Smooth muscle cell of bladder (primary cell): ENCODE measurements at places on chromosomes 12 and 14. TPM values are rescaled to one million over a fixed set of nuclear protein-coding genes. Genes with fewer than 3 reads are reported as not detected.

Gene NTF3
- total RNA-seq, result 0.09 and 0.28 TPM in 2 replicates

Gene TMTC1
- total RNA-seq, result 83.5 and 88.6 TPM in 2 replicates

Gene TAS2R14
- total RNA-seq, result 1.7 and 2.4 TPM in 2 replicates

Gene YEATS4
- 8.8 and 9.0 TPM in 2 replicates for total RNA-seq

Gene PIP4P1
- total RNA-seq, result 21.6 and 23.3 TPM in 2 replicates

Gene CLECL1
- not detected in 2 replicates for total RNA-seq

Gene REC8
- total RNA-seq, result 0.85 and 1.2 TPM in 2 replicates

Gene ANGEL1
- 4.0 and 4.6 TPM in 2 replicates for total RNA-seq

Gene OVCH1
- 0.09 and 0.14 TPM in 2 replicates for total RNA-seq

Gene KRT82
- total RNA-seq, result not detected in 2 replicates

Gene KRT71
- total RNA-seq, result not detected in 2 replicates

Gene USP30
- total RNA-seq, result 6.0 and 7.3 TPM in 2 replicates
